ENCODE measurements at places on chromosomes 7 and 10. TPM values are rescaled to one million over a fixed set of nuclear protein-coding genes. Genes with fewer than 3 reads are reported as not detected.

Gene EEPD1
- 7.8 TPM for total RNA-seq

Gene ADRB1
- 0.17 TPM for total RNA-seq

Gene LRMDA
- total RNA-seq = 0.86 TPM

Gene ZNF735
- total RNA-seq = not detected

Gene SEMA3E
- total RNA-seq = 1.9 TPM

Gene ENTPD1
- 2.2 TPM for total RNA-seq

All from H1 (cell line).